Activated effector memory CD4-positive, alpha-beta T cell treated with Interleukin-2 at 50 U/mL for 16 hours (primary cell): ENCODE measurements at places on chromosomes 5 and 9.
A peak's percentile ranks its signal among the peaks of the same experiment; 100 is the strongest.

- no peak for DNase-seq
Observed at GRCh38 chr5:41290810-41291209, 77.5 kb upstream of the C6 start.

DNA sequence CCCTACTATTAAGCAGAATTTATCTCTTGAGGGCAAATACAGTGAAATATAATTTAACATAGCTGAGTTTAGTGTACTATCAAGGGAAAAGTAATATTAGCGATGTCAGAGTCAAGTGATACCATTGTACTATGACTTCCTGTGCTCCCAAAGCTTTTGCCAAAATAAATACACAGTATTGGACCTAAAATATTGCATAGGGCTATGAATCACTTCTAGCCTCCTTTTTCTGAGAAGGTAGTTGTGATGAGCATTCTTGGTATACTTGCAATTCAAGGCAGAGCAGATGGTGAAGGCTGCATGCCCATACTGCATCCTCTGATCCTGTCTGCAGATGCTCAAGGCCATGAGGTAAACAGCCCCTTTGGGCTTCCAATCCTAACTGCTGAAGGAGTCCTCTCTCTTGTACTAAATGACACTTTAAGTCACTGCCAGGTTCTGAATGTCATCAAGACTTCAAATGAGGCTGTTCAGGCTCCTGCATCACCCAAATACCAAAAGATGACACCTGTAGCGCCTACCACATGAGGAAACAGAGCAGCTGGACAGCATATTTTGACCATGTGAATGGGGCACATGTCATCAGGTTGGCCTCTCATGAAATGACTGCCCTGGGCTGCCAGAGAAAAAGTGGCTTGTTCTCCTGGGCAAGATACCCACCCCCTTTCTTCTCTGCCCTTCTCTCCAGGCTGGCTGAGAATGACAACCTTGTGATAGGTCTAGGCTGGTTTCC lies 29.7 kb upstream of the PPP2CA start:
- no peak for DNase-seq

- DNase-seq, result no peak
Observed at GRCh38 chr9:111106202-111106601, 67.9 kb upstream of the LPAR1 start.

- peak; percentile 58 for DNase-seq
Observed at GRCh38 chr5:32232441-32233219, 58.5 kb upstream of the GOLPH3 start.

DNA sequence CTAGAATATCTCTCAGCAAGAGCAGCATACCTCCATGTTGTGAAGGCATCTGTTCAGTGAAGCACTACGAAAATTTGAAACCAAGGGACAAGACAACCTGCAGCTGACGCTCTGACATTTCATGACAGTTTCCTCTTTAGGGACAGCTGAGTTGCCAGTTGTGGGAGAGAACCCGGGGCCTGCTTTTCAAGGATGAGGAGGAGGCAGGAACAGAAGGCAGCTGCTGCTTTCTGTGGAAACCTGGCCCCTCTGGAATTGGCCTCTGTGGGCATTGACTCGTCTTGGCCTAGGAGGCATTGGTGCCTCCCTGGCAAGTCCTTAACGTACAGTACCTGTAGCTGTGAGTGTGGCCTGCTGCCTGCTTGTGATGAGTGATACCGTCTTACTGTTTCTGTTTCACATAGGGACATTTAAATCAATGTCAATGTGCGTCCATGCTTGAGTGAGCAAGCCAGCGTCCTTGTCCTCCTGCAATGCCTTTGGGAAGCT lies 21.6 kb downstream of the SLC46A2 start:
- DNase-seq, result no peak

GRCh38 chr9:79477955-79478771 lies 93.6 kb upstream of the TLE4 start:
- no peak for DNase-seq

GRCh38 chr5:89255845-89256463 lies 373.0 kb upstream of the MEF2C start:
- DNase-seq, result no peak

DNA sequence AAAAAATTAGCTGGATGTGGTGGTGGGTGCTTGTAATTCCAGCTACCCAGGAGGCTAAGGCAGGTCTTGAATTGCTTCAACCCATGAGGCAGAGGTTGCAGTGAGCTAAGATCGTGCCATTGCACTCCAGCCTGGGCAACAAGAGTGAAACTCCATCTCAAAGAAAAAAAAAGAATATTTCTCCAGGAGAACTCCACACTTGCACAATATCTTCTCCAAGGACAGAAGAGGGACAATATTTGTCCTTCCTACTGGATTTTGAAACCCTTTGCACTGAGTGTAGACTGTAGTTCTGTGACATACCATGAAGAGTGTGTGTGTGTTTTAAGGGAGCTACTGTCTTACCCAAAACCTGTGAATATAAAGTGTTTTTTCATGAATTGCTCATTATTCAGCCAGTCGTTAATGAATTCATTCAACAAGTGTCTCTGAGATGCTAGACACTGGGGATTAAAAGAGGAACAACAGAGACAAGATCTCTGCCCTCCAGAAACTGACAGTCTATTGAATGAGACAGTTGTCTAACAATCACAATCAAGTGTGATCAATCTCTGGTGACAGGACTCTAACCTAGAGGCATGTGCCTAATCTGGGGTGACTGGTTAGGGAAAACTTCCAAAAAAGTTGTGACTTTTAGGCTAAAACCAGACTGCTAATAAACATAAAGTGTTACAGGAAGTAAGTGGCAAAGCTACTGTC lies 9.8 kb upstream of the UBE2D2 start:
- no peak for DNase-seq

DNA sequence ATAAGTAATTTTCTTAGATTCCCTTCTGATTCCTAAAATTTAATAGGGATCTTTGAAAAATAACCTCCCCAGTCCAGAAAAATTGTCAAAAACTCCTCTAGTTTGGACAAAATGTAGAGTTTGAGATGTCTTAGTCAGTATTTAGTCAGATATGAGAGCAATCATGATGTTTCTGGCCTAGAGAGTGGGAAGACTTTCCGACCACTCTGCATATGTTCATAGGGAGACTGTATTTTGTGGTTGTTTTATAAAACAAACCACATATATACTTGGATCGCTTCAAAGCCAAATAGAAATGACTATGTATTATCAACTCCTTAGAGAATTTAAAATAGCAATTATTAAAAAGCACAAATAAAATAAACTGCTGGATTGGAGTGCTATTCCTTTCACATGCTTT lies 15.8 kb downstream of the ZFAND5 start:
- DNase-seq, result no peak
